CD8-positive, alpha-beta memory T cell (primary cell): ENCODE measurements at places on chromosomes 12 and 14.

DNA sequence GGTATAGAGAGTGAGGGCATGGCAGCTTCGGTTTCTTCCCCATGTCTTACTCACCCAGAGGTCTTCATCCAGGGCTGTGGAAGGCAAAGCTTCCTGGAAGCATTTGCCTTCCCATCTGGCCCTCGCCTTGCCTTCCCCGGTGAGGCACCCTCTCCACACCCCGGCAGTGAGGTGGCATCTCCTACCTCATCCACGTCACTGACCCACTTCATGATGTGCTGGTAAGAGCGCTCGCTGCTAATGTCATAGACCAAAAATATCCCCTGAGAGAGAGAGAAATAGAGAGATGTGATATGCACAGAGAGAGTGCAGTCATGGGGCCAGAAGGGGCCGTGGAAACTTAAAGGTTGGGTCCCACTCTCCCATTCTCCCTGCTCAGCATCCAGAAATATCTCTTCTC lies 8.3 kb upstream of the GPX2 start:
- no peak for DNase-seq

GRCh38 chr12:44774815-44775411 lies 101.2 kb downstream of the NELL2 start:
- DNase-seq = peak; percentile 63

- peak; percentile 50 for DNase-seq
Measured at GRCh38 chr12:93502802-93503623, 35.7 kb downstream of the MRPL42 start.

GRCh38 chr12:120830052-120830940 lies 73.9 kb downstream of the SPPL3 start:
- no peak for DNase-seq

GRCh38 chr14:42965512-42965911 lies 1358.8 kb downstream of the LRFN5 start:
- DNase-seq = no peak

- DNase-seq = no peak
Measured at GRCh38 chr14:90305176-90305601, 26.6 kb downstream of the NRDE2 start.

- DNase-seq = no peak
Measured at GRCh38 chr14:52871606-52872005, 79.2 kb downstream of the FERMT2 start.

DNA sequence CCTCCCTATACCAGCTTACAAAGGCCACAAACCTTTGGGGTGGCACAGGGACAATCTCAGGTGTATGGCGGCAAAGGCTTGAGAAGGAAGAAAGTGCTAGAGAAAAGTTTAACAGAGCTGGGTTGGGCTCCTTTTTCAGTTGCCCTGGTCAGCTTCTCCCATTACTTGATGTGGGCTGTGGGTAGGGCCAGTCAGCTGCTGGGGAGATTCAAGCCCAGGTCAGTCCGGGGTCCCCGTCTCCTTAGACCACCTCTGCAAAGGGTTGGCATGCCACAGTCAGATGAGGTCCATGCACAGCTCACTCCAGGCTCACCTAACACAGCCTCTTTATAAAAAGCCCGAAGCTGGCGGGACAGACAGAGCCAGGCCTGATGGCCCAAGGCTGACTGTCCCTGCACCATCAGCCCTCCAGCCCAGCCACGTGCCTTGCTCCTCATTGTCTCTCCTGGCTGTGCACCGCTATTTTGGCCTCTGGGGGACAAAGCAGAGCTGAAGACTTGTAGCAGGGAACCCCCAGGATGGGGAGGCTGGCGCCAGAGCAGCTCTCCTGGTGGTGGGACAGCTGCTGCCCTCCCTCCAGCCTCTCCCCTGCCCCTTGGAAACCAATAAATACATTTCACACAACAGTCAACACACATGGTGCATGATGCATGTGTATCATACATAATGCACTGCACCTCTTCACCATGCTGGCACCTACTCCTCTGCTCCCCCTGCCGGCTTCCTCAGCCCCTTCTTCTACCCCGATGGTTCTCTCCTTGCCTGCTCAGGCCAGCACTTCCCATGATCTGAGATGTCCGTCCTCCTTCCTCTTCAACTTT lies 61.7 kb upstream of the DDX11 start:
- no peak for DNase-seq
